ENCODE measurements at places on chromosomes 7 and 10.

DNA sequence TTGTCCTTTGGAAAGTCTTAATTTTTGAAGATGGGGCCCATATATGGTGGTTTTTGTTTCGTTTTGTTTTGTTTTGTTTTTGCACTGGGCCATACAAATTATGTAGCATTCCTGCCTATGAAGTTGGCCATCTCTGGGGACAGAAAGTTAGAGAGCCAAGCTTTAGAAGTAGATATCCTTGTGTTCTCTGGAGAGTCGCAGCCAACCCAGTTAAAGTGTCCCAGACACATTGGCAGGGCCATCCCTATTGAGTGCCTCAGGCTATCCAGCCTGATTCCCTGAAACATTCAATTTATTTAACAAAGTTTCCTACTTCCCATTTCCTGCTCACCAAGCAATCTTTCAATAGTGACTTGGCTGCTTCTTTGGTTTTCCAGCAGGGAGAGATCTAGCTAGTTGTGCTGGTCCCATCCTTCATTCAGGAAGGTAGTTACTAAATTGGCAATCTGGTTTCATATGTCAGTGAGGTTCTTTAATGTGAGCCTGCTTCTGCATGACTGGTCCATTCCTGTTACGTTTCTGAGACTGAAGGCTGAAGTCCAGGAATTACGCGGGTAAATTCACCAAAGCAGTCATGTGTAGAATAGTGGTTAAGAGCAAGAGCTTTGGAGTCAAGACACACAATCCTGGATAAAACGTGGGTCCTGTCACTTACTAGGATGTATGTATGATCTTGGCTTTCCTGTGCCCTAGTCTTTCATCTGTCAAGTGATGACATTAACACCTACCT is 49.3 kb upstream of the HBP1 start:
- DNase-seq, result no peak

GRCh38 chr7:109449760-109450159 is 880.1 kb downstream of the DNAJB9 start:
- DNase-seq, result no peak

GRCh38 chr7:141562972-141563371 is 11.8 kb downstream of the AGK start:
- DNase-seq, result no peak

GRCh38 chr7:139748941-139749340 is 28.9 kb downstream of the HIPK2 start:
- DNase-seq, result no peak

DNA sequence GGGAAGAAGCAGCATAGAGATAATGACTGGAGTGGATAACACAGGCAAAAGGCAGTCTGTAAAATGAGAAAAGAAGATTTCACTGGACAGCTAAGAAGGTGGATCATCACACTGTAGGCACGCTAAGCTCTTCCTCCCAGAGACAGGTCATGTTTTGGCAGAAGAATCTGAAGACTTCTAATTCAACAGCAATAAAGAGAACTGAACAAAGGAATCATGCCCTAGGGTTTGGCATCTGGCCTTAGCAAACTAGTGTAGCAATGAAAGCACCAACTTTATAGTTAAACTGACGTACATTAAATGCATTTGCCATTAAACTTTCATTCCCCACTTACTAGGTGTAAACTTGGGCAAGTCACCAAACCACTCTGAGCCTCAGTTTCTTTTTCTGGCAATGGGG is 84.4 kb upstream of the SEM1 start:
- DNase-seq, result no peak
